ENCODE measurements at places on chromosomes 11 and 22.

DNA sequence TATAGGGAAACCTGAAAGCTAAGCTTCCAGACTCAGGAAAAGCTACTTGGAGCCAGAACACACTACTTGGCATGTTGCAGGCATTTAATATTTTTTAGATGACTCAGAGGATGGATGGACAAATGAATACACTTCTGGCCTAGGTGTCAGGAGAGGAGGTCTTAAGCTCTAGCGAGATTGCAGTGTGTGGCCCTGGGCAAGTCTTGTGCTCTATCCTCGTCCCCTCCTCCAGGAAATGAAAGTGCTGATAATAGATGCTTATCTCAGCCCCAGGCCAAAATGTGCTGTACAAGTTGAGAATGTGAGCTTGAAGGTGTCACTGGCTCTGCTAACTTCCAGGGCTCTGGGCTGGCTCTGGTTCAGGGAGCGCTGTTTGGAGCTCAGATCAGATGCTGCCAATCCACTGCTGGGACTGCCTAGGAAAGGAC, 136.3 kb downstream of the PKNOX2 start:
- no peak for DNase-seq

DNA sequence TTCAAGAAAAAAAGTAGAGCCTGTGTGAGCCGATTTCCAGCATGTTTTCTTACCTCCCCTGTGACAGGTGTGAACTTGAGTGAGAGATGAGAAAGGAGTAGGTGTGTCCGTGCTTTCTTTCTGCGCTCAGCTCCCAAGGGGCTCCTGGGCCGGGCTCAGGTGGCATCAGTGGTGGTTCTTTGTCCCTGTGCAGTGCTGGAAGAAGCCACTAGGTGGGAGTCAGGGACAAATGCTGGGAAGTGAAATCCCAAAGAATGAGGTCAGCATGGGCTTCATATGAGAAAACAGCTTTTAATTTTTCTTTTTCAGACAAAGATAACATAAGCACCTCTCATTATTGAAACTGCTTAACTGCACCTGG, 57.8 kb downstream of the PPFIBP2 start:
- DNase-seq: no peak

- no peak for DNase-seq
Observed at GRCh38 chr11:3001496-3001895, 9.4 kb upstream of the NAP1L4 start.

DNA sequence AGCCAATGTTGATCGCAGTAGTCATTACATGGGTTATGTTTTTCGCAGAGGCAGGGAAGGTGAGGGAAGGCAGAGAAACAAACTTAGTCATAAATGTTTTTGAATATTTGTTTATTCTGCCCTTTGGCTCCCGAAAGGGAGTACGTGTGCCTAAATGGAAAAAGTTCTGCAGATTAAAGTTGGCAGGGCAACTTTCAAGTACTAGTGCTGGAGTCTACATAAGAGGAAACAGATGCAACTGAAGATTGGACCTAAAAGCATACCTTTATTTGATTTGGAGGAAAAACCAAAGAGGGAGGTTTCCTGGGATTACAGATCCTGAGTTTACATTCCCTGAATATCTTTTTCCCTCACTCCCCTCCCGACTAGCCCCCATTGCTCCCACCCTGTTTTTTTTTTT, 5.7 kb downstream of the HSD17B12 start:
- no peak for DNase-seq

DNA sequence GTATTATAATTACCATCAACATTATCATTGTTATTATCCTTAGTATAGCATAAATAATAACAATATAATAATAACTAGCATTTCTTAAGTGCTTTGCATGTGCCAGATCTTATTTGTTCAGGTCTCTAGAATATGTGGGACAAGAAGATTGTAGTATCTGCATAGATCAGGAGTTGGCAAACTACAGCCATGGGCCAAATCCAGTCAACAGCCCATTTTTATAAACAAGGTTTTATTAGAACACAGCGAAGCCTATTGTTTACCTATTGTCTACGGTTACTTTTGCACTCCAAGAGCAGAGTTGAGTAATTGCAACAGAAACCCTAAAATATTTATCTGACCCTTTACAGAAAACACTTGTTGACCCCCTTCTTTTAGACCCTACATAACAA, 81.4 kb downstream of the SLC1A2 start:
- no peak for DNase-seq

- DNase-seq: no peak
Observed at GRCh38 chr11:115939104-115939730, 435.0 kb upstream of the CADM1 start.

GRCh38 chr11:93288767-93289166, 41.8 kb upstream of the DEUP1 start:
- DNase-seq: no peak

DNA sequence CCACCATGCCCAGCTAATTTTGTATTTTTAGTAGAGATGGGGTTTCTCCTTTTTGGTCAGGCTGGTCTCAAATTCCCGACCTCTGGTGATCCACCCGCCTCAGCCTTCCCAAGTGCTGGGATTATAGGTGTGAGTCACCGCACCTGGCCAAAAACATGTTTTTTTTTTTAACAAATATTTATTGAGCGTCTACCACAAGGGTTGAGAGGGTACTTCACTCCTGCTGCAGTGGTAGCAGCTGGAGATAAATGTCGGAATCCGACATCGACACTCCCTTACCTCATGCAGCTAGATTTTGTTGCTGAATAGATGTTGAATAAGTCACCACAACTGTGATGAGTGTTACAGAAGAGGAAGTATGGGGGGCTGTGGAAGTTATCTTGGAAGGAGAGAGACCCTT, 971 bp downstream of the DNAJB13 start:
- DNase-seq: no peak

- DNase-seq: no peak
Observed at GRCh38 chr11:47550288-47551047, 2.5 kb downstream of the CELF1 start.

DNA sequence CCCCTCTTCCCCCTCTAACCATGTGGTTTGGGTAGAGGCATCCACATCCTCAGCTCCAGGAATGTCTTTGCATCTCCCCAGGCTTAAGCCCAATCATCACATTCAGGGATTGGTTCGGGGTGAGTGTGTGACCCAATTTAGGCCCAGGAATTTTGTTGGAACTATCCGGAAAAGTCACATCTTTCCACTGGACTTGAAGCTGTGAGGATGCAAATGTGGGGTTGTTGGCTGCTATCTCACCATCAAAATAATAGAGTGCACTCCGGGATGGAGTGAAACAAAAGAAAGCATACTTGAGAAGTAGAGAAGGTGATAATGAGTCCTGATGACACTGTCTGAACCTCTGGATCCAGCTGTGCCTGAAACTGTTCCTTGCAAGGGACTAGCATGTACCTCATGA, 33.8 kb upstream of the OLFML1 start:
- no peak for DNase-seq

DNA sequence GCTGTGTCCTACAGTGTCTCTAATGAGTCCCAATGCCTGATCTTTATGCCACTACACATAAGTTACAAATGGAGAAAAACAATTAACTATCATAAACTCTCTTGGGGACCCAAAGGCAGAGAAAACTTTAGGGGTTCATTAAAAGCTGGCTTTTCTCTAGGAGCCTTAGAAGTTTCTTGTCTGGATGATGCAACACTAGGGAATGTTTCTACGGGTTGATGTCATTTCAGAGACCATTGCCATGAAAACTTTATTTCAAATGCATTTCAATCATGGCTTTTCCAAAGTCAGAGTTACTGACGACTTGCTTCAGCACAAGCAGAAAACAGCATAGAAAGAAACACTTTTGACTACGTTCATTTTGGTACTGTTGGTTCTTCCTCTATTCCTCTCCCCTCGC, 8.5 kb upstream of the OR8B12 start:
- no peak for DNase-seq

GRCh38 chr11:100833276-100833675, 146.2 kb downstream of the ARHGAP42 start:
- DNase-seq: no peak

GRCh38 chr11:47983464-47984397, 3.4 kb downstream of the PTPRJ start:
- no peak for DNase-seq

GRCh38 chr22:49344161-49344560, 483.5 kb downstream of the BRD1 start:
- no peak for DNase-seq

DNA sequence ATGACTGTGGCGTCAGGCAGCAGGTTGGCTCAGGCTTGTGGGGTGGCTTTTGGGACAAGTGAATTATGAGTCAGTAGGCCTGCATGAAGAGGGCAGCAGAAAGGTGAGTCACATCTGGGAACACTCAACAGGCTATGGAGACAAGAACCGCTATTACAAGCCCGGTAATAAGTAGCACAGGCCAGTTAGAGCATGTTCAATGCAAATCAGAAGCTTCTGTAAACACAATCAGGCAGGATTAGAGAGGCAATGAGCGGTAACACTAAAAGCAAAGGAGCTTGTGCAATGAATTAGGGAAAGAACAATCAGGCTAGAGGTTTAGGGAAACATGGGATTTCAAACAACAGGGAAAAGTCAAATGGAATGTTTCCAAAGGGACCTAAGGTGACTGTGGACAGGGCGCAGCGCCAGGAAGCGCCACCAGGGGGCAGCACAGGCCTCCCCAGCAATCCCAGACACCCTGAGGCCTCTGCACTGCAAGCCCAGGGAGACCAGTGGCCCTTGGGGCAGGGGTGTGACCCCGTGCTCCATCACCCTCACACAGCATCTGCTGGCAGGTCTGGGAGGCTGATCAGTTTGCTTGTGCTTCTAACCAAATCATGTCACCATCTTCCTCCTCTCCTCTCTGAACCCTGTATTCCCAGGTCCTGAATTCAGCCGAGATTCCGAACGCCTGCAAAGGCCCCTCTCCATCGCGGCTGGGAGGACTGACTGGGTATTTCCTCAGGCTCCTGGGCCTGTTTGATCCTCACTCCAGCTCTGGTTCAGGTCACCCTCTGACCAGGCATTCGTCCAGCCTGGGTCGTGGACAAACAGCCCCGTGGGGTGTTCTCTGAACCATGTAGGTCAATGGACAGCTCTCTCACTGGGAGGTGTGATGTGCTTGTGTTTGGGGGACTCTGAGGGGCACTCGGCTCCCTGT, 50.0 kb downstream of the C11orf58 start:
- DNase-seq: no peak
